CD8-positive, alpha-beta T cell (primary cell): ENCODE measurements at places on chromosomes 5 and 9.

DNA sequence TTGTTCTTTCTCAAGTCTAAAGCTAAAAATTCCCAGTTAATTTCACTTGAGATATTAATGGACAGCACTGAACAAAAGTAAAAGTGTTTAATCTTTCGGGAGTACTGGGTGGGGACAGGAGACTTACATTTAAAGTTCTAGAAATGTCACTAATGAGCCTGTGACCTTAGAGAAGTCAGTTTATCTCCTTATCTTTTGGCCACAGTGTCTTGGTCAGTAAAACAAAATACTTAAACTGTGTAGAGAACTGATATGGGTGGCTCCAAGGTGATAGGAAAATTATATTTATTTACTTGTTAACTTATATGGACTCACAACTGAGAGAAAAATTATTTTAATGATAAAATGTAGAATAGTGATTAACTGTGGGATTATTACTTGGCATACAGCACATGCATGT is 8.9 kb downstream of the IPO11 start:
- no peak for DNase-seq

GRCh38 chr5:2860101-2860500 is 108.6 kb upstream of the IRX2 start:
- no peak for DNase-seq

- DNase-seq: no peak
These were observed 59.2 kb downstream of the AP3B1 start for GRCh38 chr5:78235289-78235688.

DNA sequence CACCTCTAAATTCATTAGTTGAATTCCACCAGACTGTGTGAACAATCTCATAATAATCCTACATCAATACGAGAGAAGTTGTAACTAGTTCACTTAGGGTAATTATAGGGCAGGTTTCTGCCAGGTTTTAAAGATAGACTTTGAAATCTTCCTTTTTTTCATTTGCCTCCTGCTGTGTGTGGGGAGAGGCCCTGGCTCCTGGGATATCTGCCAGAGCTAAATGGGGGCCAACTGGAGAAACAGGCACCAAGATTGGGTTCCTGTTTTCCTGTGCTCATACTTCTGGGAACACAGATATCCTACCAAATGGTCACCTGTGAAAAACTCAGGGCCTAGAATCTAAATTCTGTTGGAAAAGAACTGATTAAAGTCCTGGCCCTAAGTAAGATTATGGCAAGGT is 42.3 kb downstream of the SH3RF2 start:
- no peak for DNase-seq

DNA sequence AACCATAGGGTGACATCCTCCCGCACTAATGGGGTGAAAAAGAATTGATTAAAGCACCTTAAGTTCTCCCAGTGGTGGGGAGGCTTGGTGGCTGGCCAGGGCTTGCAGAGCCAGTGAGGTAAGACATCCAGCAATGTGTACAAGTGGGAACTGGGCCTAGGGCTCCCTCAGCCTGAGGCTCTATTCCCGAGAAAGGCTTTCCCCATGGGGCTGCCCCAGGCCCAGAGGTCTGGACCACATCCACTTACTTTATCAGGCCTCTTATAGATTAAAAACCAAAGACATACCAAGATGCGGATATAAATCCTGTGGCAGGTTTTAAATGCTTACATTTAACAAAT is 35.3 kb downstream of the C5orf15 start:
- DNase-seq: no peak
